KG1 (cell line): ENCODE measurements at places on chromosomes 5 and 9.

DNA sequence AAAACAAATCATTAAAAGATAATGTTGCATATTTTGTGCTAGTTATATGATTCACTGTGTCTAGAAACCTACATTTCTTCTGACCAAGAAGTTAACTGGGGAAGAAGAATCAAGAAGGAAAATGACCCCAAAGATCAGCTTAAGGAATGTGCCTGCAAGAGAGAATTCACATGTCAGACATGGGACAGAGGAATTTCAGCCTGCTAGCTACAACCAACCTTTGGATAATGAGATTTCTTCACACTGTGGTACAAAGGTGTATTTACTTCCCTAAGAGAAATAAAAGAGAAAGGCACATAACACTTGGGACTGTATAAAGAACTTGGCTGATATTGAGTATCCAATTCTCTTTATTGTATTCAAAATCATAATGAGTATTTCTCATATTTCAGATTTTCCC, 39.6 kb upstream of the ELL2 start:
- no peak for DNase-seq

DNA sequence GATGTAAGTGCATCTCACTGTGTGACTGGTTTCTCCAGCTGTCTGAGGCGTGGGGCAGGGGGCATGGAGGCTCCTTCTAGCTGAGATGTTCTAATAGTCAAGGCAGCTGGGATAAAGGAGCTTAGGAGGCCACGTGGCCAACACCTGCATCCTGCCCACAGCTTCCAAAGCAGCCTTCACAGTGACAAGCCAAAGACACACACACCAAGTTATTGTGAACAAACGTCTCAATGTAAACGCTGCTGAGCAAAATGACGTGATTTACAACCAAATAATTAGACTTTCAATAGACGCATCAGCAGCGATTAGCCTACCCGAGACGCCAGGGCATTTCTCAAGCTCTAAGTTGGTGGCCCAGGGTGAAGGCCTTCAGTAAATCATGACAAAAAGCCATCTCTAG, 23.2 kb upstream of the SLC25A51 start:
- no peak for DNase-seq

DNA sequence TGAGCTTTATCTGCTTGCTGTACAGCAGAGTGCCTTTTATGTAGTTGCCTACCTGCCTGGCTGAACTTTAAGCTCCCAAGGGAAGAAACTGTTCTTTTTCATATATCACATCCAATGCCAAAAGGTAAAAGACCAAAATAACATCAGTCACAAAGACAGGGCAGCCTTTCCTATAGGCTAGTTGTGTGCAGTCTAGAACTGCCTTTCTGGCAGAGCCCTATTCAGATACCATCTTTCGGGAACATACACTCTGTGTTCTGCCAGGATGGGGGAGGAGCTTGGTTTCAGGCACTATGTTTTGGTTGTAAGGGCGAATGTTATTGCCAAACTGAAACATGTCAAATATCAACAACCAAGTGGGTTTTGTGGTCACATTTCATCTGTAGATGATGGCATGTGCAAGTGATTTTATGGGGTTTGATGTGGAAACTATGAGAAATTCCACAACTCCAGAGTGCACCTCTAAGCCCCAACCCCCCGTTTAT, 314.5 kb downstream of the ADGRV1 start:
- DNase-seq: no peak

- DNase-seq: no peak
Measured at GRCh38 chr9:530681-531080, 310.8 kb upstream of the DMRT1 start.

- no peak for DNase-seq
Measured at GRCh38 chr9:120486835-120487234, 93.1 kb downstream of the CDK5RAP2 start.

DNA sequence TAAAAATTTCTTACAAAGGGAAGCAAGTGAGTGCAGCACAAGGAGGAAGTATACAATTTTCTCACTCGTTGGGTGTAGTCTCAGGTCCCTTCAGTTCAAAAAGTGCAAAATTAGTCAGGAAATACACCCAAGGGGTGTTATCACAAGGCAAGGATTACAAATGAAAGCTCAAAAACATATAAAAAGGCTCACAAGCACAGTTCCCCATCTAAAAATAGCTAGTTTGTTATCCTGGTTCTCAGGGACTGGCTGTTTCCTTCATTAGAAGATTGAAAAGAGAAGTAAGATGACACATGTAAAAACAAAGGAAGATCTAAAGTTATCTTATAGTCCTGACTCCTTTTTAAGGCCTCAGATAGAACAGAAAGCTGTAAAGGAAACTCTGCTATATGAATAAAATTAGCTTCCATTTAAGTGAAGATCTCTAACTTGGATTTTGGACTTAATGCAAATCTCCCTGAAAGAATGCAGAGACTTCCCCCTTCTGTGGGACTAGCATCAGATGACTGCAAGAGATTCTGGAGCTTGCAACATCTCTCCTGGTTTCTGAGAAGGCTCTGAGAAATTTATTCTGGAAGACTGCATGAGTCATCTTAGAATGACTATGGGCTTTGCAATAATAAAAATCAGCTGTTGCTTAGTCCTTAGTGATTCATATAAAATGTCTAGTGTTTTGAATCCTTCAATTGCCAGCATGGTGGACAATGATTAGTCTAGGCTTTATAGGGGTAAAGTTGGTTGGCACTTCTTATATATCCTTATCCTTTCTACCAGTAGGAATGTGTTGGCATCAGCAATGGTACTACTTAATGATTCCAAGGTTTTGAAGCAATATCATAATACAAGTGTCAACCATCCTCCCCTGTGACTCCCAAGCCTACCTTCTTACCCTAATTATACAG, 25.4 kb downstream of the DAB2 start:
- peak; percentile 41 for DNase-seq

DNA sequence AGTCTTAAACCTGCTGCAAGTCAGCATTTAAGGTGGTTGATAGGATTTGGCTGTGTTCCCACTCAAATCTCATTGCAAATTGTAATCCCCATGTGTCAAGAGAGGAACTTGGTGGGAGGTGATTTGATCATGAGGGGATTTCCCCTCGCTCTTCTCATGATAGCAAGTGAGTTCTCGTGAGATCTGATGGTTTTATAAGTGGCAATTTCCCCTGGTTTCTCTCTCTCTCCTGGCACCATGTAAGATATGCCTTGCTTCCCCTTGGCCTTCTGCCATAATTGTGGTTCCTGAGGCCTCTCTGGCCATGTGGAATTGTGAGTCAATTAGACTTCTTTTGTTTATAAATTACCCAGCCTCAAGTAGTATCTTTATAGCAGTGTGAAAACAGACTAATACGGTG, 84.3 kb upstream of the SMC2 start:
- DNase-seq: no peak

GRCh38 chr9:127176631-127177030, 54.2 kb upstream of the ANGPTL2 start:
- DNase-seq: no peak

- no peak for DNase-seq
Measured at GRCh38 chr5:124053340-124053739, 541.4 kb downstream of the CSNK1G3 start.

GRCh38 chr5:758698-759053, 25.9 kb downstream of the ZDHHC11B start:
- DNase-seq: no peak

DNA sequence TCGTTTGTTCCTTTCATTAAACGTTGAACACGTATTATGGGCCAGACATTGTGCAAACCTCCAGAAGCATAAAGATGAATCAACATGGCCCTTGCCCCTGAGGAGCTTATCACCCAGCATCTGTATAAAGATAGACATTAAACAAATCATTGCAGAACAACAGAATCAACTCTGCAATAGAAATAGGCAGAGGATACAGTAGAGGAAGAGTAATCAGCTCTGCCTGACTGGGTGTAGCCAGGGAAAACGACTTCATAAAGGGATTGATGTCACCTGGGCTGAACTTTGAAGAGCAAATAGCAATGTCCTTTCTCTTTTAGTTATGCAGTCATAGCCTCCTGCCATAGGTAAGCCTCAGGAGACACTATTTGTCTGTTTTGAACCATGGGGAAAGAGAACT, 13.4 kb downstream of the RGS7BP start:
- no peak for DNase-seq

DNA sequence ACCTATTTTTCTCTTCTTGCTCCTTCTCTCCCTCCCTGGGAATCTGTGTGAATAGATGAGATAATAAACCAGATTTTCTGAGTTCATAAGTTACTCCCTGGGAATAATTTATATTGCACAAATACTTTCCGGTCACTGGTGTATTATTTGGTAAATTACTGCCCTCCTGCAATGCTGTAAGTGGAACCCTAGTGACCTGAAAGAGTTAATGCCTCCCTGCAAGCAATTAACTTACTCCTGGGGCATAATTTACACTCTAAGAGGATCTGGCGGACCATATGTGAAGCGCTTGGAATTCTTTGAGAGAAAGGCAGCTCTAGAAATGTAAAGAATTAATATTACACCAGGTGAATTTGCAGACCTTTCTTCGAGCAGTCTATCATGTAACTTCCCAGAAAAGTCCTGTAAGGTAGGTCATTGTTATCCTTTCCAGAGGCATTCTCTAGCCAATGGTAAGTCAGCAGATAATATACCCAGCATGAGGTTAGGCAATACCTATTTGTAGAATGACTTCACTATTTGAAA, 7.0 kb upstream of the GDNF start:
- DNase-seq: no peak

DNA sequence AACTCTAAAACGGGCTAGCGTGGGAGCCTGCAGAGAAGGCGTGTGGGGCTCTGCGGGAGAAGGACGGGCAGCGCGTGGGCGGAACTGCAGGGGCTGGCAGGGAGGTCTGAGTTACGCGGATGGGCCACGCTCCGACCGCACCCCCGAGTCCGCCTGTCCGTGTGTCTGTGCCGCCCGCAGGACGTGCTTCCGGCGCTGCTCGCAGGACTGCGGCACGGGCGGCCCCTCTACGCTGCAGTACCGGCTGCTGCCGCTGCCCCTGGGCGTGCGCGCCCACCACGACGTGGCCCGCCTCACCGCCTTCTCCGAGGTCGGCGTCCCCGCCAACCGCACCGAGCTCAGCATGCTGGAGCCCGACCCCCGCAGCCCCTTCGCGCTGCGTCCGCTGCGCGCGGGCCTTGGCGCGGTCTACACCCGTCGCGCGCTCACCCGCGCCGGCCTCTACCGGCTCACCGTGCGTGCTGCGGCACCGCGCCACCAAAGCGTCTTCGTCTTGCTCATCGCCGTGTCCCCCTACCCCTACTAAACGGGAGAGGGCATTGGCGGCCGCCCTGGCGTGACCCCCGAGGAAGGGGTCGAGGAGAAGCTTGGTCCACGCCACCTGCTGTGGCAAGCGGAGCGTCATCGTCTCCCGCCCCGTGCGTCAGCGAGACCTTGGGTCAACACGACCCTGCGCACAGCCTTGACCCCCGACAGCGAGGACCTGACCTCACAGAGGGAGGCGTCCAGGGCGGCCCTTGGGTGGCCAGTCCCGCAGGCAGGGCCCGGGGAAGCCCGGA, 11.4 kb upstream of the ASS1 start:
- DNase-seq: no peak

GRCh38 chr5:139468421-139468931, 2.3 kb upstream of the SMIM33 start:
- DNase-seq: no peak

GRCh38 chr9:79390077-79390698, 181.6 kb upstream of the TLE4 start:
- no peak for DNase-seq

GRCh38 chr9:123640792-123641222, 284.8 kb downstream of the CRB2 start:
- DNase-seq: no peak

GRCh38 chr9:38226491-38226951, 157.5 kb upstream of the SHB start:
- no peak for DNase-seq

- no peak for DNase-seq
Measured at GRCh38 chr5:171400169-171400568, 12.5 kb downstream of the NPM1 start.

DNA sequence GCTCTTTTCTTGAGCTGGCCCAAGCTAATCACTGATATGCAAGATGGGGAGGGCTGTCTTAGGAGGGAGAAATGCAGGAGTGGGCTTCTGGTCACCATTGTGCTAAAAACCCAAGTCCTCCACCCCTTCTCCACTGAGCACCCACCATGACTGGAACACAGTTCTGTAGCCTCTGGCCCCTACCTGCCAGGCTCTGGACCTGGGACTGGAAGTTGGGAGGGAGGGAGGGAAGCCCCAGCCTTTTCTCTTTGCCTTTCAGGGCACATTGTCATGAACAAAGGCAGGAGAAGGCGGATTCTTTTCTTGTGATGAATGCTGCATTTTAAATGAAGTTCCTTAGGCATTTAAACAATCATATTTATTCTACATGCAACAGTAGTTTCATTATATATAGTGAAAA, 559.1 kb upstream of the TRPC7 start:
- DNase-seq: no peak

DNA sequence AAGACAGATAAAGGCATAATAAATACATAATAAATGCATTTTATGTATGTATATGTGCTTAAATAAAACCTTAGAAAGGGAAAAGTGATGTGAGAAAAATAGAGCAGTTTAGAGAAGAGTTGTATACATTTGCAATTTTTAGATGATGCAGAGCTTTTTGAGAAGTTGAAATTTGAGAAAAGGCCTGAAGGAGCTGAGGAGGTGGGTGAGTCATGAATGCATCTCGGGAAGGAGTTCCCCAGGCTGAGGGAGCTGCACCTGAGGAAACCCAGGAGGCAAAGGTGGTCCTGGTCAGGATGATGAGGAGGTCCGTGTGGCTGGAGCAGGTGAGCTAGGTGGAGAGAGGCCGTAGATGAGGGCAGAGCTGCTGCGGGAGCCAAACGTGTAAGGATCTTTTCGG, 17.4 kb upstream of the CD180 start:
- no peak for DNase-seq

DNA sequence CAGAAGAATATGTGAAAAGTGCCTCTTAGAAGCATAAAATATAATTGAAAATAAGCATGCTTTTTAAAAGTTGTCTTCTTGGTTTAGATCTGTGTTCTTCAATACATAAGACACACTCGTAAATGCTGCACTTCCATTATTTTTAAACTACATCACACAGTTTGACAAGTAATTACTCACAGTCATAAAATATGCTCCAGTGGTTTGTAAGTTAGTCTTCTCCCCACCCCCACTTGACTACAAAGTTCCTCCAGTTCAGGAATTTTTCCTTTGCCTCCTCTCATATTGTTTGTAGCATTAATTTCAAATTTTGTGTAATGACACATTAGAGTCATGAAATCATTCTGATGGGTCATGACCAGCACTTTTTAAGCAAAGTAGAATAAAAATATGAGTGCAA, 60.3 kb upstream of the PTGER4 start:
- no peak for DNase-seq

DNA sequence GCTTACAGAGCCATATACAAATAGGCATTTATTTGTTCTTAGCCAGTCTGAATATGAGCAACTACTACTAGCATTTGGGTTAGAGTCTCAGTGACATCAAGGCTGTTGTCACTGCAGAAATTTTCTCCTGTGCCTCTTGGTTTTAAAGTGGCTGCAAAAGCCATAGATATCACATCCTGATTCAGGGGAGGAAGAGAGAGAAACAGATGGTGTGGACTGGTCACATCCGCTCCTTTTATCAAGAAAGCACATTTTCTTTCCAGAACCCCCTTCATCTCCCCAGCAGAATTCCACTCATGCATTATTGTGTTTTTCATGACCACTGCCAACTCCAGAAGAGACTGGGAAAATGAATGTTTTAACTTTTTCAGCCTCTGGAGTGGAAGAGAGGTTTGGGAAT, 69.8 kb downstream of the PTTG1 start:
- no peak for DNase-seq

GRCh38 chr9:120187758-120188157, 392.2 kb downstream of the CDK5RAP2 start:
- no peak for DNase-seq
